IPS-NIHi11 (cell line): ENCODE measurements at places on chromosomes 2 and 18.

- DNase-seq: no peak
Measured at GRCh38 chr2:7906431-7906830, 775.4 kb upstream of the ID2 start.

DNA sequence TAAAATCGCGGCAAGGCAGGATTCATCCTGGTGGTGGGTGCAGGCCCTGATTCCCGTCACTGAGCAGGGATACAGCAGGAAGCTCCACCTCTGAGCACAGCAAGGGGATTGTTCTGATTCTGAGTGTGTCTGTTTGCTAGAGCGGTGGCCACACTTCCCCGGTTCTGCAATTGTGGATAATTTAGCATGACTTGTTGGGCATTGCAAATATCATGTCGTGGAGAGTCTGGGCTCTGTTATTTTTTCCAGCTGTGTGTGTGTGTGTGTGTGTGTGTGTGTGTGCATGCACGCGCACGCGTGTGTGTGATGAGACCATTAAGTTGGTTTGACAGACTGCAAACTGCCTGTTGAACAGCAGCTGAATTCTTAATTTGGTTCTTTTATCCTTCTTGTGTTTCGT is 4.1 kb upstream of the TMEM18 start:
- no peak for DNase-seq

DNA sequence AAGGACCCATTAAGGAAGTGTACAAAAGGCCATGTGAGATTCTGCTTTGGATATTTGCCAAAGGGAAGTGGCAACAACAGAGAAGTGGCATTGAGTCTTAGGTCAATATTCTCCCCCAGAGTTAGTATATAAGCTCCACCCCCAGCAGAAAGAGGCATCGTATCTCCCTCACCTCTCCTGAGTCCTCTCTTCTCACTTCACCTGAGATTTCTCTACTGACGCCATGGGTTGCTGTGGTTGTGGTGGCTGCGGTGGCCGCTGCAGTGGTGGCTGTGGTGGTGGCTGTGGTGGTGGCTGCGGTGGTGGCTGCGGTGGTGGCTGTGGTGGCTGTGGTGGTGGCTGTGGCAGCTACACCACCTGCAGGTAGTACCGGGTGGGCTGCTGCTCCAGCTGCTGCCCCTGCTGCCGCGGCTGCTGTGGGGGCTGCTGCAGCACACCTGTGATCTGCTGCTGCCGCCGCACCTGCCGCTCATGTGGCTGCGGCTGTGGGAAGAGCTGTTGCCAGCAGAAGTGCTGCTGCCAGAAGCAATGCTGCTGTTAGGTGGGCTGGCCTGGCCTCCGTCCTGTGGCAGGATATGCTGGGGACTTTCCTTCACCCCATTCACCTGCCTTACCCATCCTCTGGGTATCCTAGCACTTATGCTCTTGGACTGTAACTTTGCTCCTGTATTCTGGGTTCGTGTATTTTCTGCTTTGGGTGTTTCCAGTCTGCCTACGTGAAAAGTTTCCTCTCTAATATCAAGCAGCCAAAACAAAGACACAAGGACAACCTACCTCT is 5.9 kb downstream of the SCYGR3 start:
- DNase-seq: no peak

- DNase-seq: no peak
Measured at GRCh38 chr18:74283646-74284045, 8.1 kb downstream of the CYB5A start.

DNA sequence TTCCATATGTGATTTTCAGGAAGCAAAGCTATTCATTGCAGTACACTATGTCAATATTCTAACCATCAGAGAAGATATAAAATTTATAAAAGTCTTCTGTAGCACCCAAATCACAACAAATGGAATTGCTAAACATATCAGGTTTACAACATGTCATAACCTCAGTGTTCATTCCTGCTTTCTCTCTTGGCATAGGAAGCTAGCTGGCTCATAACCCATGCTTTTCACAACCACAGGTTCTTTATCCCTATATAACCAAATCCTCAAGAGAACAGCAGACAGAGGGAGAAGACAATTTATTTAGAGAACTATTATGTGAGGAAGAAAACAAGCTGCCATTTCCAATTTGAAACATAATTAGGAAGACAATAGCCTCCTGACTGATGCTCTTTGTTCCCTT is 997.0 kb upstream of the ACVR2A start:
- DNase-seq: no peak

DNA sequence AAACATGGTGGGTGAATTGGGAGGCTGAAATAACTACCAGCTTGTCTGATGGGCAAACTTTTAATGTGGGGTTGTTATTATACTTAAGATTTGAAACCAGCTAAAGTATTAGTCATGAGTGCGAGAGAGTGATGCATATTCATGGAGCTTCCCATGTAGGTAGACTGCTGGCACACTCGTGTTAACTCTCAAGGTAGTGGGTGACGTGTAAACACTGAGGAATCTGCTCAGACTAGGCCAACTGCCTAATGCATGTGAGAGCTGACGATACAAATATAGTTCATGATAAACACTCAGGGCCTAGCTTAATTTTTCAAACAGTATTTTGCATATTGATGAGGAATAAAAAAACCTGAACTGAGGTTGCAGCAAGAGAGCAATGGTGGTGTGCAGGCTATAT is 1165.7 kb upstream of the PIK3C3 start:
- DNase-seq: no peak

- no peak for DNase-seq
Measured at GRCh38 chr2:66865161-66865560, 430.2 kb downstream of the MEIS1 start.

DNA sequence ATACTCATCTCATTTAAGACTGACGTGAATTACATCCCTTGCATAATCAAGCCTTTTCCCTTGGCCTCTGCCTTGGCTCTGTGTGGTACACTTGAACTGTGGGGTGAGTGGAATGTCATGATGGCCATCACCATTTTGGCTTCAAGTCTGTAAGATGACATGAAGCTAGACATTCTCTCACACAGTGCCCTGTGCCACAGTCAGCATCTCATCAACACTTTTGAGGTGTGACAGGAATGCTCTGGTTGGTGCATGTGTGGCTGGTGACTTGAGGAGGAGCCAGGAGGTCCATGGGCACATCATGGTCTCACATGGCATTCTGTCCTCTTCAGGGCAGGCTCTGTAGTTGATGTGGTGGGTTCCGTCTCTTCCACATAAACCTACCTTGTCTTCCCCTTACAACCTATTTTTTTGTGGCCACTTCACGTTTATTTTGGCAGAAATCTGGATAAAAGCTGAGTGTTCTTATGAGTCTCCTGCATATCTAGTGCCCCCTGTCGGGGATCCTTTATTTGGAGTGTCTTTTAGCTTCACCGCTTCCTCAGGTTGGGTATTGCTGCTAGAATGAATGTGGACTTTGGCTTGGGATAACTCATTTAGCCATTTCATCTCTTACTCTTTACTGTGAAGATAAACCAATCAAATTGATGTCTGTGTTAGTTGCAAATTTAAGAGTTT is 28.1 kb downstream of the MAP4K4 start:
- DNase-seq: no peak

GRCh38 chr2:237633061-237633561 is 5.7 kb downstream of the LRRFIP1 start:
- DNase-seq: no peak

- DNase-seq: no peak
Measured at GRCh38 chr18:63999871-64000270, 30.0 kb downstream of the SERPINB8 start.
